Epithelial cell of umbilical artery (primary cell): ENCODE measurements at places on chromosomes 13 and 19. TPM values are rescaled to one million over a fixed set of nuclear protein-coding genes. Genes with fewer than 3 reads are reported as not detected.

C19orf81 gene
- total RNA-seq, result 2.7 TPM in 1 of 2 replicates, not detected in the other

AKAP8L gene
- 51.3 and 60.6 TPM in 2 replicates for total RNA-seq

CYP2S1 gene
- total RNA-seq, result not detected in 2 replicates

FBXO17 gene
- total RNA-seq, result 19.3 and 21.8 TPM in 2 replicates

C19orf53 gene
- 47.9 and 58.8 TPM in 2 replicates for total RNA-seq

CEACAM3 gene
- not detected in 2 replicates for total RNA-seq
